ENCODE measurements at places on chromosomes 5 and 9.

DNA sequence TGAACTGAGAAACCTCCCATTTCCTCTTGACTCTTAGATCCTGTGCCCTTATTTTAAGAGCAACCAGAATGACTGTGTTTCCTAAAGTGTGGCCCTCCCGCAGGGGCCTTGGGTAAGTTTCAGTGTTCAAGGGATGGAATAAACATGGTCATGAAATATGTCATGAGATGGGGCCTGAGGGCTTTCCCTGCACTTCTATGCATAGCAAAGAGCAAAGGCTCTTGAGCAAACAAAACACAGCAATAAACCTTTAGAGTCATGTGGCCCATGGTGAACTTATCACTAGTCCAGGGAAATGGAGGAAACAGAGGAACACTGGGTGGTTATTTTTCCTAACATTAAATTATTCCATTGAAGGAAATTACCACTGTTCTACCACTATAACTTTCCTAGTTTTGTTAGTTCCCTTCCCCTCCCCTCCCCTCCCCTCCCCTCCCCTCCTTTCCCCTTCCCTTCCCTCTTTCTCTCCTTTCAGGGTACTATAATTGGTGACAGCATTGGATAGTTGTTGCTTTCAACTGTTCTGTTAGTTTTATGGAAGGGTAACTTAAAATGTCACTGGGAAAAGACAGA lies 72.4 kb downstream of the CTSL start:
- DNase-seq = no peak

GRCh38 chr5:13339093-13339492 lies 605.4 kb downstream of the DNAH5 start:
- DNase-seq = no peak

DNA sequence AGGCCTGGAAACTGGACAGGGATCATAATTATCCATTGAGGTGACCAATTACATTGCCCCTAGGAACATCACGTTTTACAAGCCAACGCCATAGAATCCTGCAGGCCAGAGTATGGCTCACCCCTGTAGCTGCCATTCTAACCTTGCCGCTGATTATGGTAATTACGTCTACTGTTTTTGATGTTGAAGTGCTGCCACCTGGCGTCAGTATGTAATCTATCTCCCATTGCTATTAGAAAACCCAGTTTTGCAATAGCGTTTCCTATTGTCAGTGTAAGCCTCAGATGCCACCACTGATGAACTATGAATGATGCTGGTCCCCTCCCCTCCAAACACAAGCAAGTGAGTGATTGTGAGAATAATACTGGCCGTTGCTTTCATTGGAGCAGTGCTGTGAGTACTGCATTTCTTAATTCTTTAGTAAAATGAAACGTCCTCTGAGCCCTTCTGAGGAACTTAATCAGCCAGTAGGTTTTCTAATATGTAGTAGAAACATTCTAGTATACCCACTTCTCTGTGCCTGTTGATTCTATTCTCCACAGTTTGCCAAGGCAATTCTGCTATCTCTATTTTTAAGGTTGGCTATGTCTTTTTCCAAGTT lies 100.5 kb upstream of the NMUR2 start:
- DNase-seq = peak; percentile 52

GRCh38 chr5:154349626-154350264 lies 96.1 kb upstream of the SAP30L start:
- DNase-seq = no peak

DNA sequence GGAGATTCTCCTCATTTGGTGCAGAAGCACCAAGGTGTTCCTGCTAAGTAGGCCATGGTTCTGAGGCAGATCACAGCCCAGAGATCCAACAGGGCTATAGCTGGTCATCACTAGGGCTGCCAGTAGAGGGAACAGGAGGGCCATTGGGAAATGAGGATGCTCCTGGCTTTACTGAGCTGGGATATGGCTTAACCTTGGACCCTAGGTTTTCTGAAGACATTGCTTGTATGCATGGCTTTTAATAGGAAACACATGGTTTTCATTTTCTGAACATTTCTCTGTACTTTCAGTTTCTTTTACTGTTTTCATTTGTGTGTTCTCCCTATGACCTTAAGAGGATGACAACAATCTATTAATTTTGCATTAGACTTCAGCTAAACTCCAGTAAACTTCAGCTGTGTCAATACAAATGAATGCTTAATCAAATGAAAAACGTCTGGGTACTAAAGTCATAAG lies at the start of gene IFNW1:
TSS of gene IFNW1 (minus strand) at position 406 of the 456 bp plus-strand sequence. CDS start at position 144, 262 bp downstream.
- peak; percentile 10 for DNase-seq
